ENCODE measurements at places on chromosomes 6 and 20.

GRCh38 chr20:40787941-40788340 is 98.9 kb upstream of the MAFB start:
- no peak for DNase-seq

- no peak for DNase-seq
Measured at GRCh38 chr6:69555088-69555638, 241.6 kb downstream of the LMBRD1 start.

- no peak for DNase-seq
Measured at GRCh38 chr6:44463728-44464450, 76.4 kb downstream of the CDC5L start.

DNA sequence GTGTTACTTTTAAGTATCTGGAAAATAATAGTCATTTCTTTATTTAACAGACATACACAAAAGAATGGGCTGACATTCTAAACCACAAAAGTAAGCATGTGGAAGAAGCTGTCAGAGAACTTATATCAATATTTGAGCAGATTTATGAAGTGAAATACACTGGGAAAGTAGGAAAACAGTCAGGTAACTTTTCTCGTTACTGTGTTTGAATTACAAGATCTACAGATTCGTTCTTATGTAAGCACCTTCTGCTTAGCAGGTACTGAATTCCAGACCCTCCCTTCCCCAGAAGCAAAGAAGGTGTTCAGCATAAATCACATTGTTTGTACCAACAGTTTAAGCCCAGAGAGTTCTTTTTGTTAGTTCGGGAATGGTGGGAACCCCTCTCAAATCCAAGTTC is 88.0 kb downstream of the DNAH8 start:
- DNase-seq = no peak

- DNase-seq = no peak
Measured at GRCh38 chr6:16789329-16790038, 28.2 kb upstream of the ATXN1 start.
